T-helper 9 cell (primary cell): ENCODE measurements at places on chromosomes 4 and X.

DNA sequence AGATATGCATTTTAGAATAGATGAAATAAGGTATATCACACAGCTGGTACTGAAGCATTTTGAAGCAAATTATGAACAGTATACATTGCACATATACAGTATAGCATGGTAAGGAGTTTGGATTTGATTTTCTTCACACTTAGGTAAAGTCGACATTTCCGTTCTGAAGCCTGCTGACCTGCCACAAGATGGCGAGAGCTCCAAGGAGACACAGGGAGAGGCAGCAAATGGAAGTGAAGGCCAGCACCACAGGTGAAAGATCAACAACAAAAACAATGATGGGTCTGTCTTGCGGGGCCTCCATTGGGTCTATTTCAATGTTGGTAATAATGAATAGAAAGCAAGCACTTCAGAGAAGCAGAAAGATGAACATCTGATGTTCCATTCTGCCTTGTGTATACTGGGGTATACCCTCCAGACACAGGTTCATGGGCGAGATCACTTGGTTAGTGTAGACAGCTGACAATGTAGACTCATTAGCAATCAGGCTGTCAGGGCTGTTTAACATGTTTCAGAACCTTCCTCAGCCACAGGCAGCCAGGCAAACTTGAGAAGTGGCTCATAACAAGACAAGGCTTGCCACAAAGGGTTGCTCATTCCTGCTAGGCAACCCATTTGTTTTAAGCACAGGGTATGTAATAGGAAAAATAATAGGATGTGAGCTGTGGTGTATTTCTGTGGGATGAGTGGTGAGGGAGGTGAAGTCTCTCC lies 21.4 kb upstream of the NOX1 start:
- no peak for DNase-seq

DNA sequence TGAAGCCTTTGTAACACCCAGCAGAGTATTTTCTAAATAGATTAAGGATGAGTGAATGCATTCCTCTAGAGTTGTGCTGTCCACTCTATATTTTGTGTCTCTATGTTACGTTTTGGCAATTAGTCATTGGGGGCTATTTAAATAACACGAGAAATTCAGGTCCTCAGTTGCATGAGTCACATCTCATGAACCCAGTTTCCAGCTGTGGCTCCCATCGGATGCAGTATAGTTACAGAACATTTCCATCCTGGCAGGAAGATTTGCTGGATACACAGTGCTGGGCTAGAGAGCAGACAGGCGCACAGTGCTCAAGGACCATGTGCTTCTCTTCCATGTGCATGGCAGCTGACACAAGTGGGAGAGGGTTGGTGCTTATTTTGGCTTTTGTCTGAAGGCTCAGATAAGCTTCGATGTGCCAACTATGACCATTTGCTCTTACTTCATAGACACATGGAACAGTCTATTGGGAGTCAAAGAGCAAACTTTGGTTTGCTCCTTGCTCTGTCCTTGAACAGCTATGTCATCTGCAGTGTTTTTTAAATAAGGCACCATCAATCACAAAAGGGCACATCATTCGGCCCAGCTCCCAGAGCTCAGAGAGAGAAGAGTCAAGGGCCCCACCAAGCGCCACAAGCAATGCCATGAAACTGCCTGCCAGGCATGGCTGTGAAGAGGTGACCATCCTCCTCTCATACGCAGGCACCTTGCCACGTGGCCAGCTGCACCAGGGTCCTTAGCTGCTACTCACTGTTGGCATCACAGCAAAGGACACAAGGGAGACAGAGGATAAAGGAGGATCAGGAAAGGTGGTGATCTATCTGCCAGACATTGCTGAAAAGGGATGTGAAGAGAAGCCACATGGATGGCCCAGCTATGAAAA lies 8.1 kb upstream of the STS start:
- DNase-seq, result no peak

DNA sequence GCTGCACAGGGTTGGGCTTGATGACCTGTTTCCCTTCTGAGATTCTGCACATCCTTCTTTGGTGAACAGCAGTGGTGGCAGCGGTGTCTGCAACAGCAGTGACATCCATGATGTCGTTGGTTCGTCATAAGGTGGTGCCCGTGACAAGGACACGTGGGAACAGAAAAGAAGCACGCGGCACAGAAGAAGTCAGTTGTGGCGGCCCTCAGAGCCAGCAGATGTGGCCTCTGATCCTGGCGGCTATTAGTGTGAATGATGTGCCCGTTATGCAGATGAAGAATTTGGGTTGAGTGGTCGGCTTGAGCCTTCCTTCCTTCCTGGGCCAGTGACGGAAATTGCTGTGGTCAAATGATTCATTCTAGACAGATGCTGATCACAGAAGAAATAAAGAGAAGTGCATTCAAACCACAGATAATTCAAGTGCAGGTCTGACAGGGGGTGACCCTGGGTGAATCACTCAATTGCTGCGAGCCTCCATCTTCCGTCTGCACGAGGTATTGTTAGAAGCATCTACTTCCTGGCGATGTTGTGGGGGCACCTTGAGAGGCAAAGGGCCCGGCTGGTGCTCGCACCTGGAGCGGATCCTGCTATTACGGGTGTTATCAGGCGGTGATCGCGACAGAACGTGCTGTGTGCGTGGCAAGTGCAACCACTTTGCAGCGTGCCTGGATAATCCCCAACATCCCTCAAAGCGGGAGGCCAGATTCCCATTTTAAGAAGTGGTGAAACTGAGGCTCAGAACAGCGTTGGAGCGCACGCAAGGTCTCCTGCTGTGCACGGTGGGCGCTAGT lies 215.2 kb upstream of the PSAPL1 start:
- DNase-seq, result peak; percentile 19

GRCh38 chr4:76558396-76559235 lies 123.6 kb downstream of the SHROOM3 start:
- no peak for DNase-seq

- DNase-seq, result no peak
Measured at GRCh38 chrX:47579537-47579936, 2.7 kb upstream of the TIMP1 start.

GRCh38 chr4:22048323-22048722 lies 99.8 kb upstream of the KCNIP4 start:
- DNase-seq, result no peak

DNA sequence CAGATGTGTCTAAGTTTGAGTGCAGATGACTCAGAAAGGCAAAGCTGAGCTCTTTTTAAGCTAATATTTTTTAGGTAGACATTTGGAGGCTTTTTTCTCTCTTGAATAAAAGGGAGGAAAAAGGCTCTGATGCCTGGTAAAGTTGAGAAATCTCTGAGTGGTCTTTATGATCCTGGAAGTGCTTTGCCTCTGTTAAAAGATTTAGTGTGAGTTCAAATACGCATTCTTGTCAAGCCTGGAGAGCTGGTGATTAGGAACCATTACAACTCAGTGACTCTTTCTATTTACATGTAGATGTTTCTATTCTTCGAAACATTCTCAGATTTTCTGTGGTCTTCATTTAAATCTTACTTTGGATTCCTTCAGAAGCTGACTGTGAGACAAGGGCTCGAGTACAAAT lies 143.4 kb upstream of the MED14 start:
- no peak for DNase-seq

DNA sequence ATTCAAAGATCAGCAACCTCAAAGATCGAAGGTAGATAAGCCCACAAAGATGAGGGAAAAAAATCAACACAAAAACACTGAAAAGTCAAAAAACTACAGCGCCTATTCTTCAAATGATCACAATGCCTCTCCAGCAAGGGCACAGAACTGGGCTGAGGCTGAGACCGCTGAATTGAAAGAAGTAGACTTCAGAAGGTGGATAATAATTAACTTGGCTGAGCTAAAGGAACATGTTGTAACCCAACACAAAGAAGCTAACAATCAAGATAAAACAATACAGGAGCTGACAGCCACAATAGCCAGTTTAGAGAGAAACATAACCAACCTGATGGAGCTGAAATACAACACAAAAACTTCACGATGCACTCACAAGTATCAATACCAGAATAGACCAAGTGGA lies 231.1 kb downstream of the STPG2 start:
- DNase-seq, result no peak

DNA sequence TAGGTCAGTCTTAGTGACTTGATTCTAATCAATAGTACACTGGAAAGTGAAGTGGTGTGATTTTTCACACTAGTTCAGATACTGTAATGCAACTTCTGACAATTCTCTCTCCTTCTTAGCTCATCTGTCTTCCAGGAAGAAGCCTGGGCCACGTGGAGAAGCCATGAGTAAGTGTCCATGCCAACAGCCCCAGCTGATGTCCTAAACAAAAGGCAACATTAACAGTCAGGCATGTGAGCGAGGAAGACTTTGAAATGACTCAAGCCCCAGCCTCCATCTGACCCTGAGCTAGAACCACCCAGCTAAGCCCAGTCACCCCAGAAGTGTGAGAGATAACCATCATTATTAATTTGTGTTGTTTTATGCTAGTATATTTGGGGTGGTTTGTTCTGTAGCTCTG lies 115.7 kb upstream of the MAGEB16 start:
- DNase-seq, result no peak

DNA sequence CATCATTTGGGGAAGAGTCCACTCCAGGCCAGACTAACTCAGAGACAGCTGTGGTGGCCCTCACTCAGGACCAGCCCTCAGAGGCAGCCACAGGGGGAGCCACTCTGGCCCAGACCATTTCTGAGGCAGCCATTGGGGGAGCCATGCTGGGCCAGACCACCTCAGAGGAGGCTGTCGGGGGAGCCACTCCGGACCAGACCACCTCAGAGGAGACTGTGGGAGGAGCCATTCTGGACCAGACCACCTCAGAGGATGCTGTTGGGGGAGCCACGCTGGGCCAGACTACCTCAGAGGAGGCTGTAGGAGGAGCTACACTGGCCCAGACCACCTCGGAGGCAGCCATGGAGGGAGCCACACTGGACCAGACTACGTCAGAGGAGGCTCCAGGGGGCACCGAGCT lies 3.3 kb upstream of the ERAS start:
- no peak for DNase-seq

- DNase-seq, result no peak
Measured at GRCh38 chrX:25597551-25597950, 540.6 kb upstream of the MAGEB18 start.

DNA sequence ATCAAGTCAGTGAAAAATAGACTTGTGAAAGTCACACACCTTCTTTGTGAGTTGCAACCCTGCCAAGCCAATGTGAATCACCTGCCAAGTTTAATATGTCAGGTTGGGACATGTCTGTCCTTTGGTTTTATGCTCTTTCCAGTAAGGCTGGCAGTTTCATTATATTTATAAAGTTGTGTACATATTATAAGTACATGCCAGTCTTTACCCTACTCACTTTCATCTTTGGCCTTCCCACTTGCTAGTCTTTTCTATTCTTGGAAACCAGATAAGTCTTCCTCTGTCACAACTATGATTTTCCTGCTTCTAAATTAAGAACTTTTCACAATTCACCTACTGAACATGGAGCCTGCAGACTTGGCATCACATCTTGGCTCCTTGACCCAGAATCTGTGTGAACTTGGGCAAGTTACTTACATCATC lies 680.7 kb upstream of the BOD1L1 start:
- DNase-seq, result no peak

DNA sequence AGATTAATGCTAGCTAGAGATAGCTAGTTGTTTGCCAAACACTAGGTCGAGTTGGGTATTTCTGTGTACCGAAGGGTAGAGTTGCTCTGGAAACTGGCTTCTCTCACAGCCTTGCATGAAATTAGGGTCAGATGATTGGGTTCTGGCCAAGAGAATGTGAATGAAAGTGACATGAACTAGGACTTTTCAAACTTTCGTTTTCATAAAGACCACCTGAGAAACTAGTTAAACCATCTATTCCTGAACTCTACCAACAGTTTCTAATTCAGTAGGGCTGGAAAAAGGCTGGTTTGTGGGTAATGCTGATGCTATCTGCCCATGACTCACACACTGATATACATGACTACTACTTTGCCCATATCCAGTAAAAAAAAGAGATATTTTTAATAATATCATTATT lies 157.6 kb downstream of the GASK1B start:
- DNase-seq, result no peak

DNA sequence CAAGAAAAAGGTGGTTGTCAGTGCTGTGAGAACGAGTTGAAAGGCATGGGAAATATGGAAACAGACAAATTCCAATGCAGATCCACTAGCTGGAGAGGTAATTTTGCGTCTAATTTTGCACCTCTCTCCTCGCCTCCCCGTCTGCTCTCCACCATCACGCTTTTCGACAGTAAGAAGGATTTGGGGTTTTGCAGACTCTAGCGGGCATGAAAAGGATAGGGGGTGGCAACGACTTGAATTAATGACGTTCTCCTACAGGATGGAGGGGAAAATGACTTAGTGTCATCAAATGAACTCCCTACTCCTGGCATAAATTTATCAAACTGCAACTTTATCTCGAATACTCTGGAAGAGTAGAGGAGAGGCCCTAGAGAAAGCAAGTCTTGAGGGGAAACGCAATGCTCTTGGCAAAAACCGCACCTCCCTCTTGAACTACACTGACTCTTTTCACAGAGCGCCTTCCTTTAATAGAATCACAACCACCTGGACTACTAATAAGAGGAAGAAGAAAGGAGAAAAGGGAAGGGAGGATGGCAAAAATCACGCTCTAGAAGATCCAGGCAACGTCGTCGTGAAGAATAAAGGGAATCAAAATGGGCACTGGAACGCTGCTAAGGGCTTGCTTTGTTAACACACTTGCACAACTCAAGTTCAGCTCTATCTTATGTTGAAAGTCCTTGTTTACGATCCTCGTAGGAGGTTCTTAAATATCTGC lies 871 bp upstream of the SLITRK2 start:
- DNase-seq, result no peak

GRCh38 chrX:72030431-72030830 lies 101.3 kb downstream of the RTL5 start:
- DNase-seq, result no peak

GRCh38 chr4:165627128-165627527 lies 245.9 kb upstream of the TLL1 start:
- no peak for DNase-seq

DNA sequence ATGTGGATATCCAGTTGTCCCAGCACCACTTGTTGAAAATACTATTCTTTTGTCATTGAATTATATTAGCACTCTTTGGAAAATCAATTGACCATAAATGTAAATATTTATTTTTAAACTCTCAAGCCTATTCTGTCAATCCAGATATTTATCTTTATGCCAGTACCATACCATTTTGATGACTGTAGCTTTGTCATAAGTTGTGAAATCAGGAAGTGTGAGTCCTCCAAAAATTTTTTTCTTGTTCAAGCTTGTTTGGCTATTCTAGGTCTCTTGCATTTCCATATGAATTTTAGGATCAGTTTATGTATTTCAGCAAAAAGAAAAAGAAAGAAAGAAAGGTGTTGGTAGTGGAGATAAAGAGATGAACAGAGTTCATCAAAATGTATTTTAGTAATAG lies 8.2 kb upstream of the SMPX start:
- no peak for DNase-seq

DNA sequence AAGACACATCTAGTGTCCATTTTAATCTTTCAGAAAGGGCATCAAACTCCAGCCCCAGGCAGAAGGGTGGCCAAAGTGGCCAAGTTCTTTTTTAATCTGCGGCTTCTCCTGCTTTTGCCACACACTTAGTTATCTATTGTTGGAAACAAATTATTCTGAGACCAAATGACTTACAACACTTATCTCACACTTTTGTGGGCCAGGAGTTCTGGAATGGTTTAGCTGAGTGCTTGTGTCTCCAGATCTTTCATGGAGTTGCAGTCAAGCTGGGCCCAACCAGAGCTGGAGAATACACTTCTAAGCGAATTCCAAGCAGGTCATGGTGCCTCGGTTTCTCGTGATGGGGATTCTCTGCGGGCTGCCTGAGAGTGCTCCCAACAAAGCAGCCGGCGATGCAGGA lies 4.0 kb downstream of the TXK start:
- no peak for DNase-seq
